ENCODE measurements at places on chromosomes 6 and 20. TPM values are rescaled to one million over a fixed set of nuclear protein-coding genes. Genes with fewer than 3 reads are reported as not detected.

The BCAS1 gene
- 1.8 TPM for total RNA-seq

The FAM162B gene
- 6.8 TPM for total RNA-seq

The FILIP1 gene
- 40.3 TPM for total RNA-seq

The KCNG1 gene
- 0.24 TPM for total RNA-seq

The CHD6 gene
- total RNA-seq = 51.1 TPM

The EEF1A1 gene
- total RNA-seq = 7,949 TPM

The ATG5 gene
- 29.4 TPM for total RNA-seq

The DDX43 gene
- total RNA-seq = 1.3 TPM

The STMND1 gene
- total RNA-seq = not detected

The CYP24A1 gene
- total RNA-seq = not detected

The CTSZ gene
- 107 TPM for total RNA-seq

The MYT1 gene
- total RNA-seq = not detected

The SCGN gene
- not detected for total RNA-seq

The RNF39 gene
- total RNA-seq = not detected

The COL21A1 gene
- total RNA-seq = 9.7 TPM

The HLA-DRA gene
- total RNA-seq = 101 TPM

The LY6G6D gene
- not detected for total RNA-seq

The KCNK5 gene
- total RNA-seq = 2.1 TPM

The GABRR2 gene
- total RNA-seq = 1.7 TPM

The C20orf141 gene
- not detected for total RNA-seq

The HSPA12B gene
- 18.5 TPM for total RNA-seq

The POPDC3 gene
- not detected for total RNA-seq

The EIF2S2 gene
- total RNA-seq = 45.0 TPM

The TFAP2C gene
- 0.38 TPM for total RNA-seq

The SFTA2 gene
- not detected for total RNA-seq

The RCAN2 gene
- 69.6 TPM for total RNA-seq

The AIF1 gene
- total RNA-seq = 68.7 TPM

The SLC4A11 gene
- total RNA-seq = 1.1 TPM

The DYNLT2 gene
- 1.1 TPM for total RNA-seq

The SIRPA gene
- total RNA-seq = 42.1 TPM

The PTK7 gene
- total RNA-seq = 3.0 TPM

The IMPG1 gene
- not detected for total RNA-seq

The DEF6 gene
- 6.0 TPM for total RNA-seq

The SAMD3 gene
- 2.6 TPM for total RNA-seq

The ARMH2 gene
- total RNA-seq = not detected

The ANKRD6 gene
- 14.6 TPM for total RNA-seq

The SLCO4A1 gene
- total RNA-seq = 14.7 TPM

The CALHM4 gene
- total RNA-seq = not detected

The ESR1 gene
- 9.4 TPM for total RNA-seq

The SLPI gene
- 74.0 TPM for total RNA-seq

The PRRT1 gene
- total RNA-seq = 2.6 TPM

The LST1 gene
- 24.8 TPM for total RNA-seq

The KCNQ5 gene
- total RNA-seq = 1.3 TPM

The C6orf132 gene
- total RNA-seq = 2.3 TPM

The BPIFB1 gene
- total RNA-seq = not detected

The STX11 gene
- 7.0 TPM for total RNA-seq

The PPP1R10 gene
- total RNA-seq = 50.7 TPM

The CD109 gene
- 20.4 TPM for total RNA-seq

The VNN1 gene
- 3.0 TPM for total RNA-seq

The SLC16A10 gene
- total RNA-seq = 5.8 TPM

The RNGTT gene
- 13.2 TPM for total RNA-seq

The EPPIN gene
- not detected for total RNA-seq

The GPX5 gene
- not detected for total RNA-seq

Measured in posterior vena cava (tissue), 2 donors.